Umbilical cord (tissue), 2 donors: ENCODE measurements at places on chromosomes 7 and 10.

DNA sequence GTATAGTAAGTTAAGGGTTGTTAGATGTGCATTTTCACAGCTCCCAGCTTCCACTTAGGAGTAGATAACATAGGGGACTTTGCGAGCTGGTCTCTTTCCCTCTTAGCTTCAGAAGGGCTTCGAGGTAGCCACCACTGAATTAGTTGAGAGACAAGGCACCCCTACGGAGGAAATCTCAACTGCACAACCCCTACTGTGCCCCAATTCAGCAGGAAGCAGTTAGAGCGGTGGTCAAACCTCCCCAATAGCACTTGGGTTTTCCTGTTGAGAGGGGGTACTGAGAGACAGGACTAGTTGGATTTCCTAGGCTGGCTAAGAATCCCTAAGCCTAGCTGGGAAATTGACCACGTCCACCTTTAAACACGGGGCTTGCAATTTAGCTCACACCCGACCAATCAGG is 1.1 kb upstream of the HERPUD2 start:
- DNase-seq: no peak

DNA sequence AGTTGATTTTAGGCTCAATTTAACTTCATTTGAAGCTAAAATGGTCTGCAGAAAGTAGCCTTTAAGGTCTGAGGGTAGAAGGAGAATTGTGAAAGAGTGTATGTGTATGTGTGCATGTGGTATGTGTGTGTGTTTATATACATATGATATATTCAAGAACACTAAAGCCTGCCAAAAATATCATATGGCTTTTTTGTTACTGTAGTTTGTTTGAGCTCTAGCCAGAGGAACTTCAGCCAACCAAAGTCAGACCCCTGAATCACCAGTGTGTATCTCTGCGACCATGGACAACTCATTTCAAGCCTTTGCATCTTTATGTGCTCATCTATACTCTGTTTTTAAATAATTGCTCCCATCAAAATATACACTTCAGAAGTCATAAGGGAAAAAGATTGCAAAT is 58.4 kb upstream of the HDAC9 start:
- DNase-seq: peak; percentile 75

DNA sequence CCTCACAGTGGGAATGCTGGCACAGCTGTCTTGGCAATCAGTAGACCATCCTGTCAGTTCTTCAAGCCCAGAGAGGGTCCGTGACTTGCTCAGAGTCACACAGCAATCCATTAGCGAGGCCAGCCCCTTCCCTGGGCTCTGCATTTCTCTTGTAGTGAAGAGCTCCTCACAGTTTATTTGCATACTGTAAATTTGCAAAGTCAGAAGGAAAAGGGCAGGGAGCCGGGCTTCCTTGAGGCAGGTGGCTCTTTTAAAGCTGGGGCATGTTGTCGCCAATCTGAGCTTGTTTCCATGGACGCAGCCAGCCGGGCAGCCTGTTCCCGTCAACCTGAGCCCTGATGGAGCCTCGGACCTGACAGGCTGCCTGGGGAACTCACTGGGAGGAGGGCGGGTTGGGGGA is 123.4 kb downstream of the CUX1 start:
- DNase-seq: no peak

- no peak for DNase-seq
Measured at GRCh38 chr10:81920213-81920829, 45.3 kb downstream of the NRG3 start.

DNA sequence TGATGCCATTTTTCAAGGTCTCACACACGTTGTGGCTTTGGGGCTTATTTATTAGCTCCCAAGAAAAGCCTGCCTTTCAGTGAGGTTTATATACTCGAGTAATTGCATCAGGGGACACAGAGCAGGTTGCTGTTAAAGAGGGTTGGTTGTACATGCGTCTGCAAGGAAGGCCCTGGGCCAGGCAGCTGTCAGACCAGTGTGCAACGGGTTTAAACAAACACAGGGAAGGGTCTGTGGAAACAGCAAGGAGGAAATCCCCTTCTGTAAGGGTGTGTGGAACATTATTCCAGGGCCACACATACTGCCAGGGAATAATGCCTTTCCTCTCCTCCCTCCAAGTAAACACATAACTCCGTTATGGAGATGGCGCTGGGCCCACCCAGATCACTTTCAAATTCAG is 1.7 kb upstream of the CHST15 start:
- DNase-seq: no peak

GRCh38 chr7:129853661-129854268 is 99.0 kb downstream of the UBE2H start:
- no peak for DNase-seq

DNA sequence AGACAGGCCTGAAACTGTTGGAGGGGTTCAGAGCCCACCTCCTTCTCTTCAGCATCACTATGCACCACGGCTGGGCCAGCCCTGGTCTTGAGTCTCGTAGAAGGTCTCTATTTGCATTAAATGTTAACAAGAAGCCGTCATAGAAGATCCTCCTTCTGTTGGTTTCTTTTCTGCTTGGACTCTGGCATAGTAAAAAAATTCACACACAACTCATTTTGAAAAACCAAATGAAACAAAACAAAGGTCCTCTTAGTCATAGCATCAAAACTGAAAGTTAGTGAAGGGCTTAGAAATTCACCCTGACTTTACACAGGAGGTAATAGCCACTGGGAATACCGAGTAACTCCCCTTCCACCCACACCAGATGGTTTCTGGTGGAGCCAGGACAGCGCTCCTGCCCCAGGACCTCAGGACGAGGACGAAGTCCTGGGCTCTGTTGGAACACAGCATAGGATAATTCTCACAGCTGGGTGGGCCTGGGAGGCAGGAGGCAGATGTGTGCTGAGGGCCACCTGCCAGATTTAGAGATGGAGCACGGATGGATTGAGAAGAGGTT is 248.4 kb upstream of the KLF6 start:
- no peak for DNase-seq

- peak; percentile 8 for DNase-seq
Measured at GRCh38 chr10:42888504-42889095, 106.0 kb downstream of the BMS1 start.

GRCh38 chr7:35985126-35985754 is 167.8 kb upstream of the EEPD1 start:
- DNase-seq: peak; percentile 84

DNA sequence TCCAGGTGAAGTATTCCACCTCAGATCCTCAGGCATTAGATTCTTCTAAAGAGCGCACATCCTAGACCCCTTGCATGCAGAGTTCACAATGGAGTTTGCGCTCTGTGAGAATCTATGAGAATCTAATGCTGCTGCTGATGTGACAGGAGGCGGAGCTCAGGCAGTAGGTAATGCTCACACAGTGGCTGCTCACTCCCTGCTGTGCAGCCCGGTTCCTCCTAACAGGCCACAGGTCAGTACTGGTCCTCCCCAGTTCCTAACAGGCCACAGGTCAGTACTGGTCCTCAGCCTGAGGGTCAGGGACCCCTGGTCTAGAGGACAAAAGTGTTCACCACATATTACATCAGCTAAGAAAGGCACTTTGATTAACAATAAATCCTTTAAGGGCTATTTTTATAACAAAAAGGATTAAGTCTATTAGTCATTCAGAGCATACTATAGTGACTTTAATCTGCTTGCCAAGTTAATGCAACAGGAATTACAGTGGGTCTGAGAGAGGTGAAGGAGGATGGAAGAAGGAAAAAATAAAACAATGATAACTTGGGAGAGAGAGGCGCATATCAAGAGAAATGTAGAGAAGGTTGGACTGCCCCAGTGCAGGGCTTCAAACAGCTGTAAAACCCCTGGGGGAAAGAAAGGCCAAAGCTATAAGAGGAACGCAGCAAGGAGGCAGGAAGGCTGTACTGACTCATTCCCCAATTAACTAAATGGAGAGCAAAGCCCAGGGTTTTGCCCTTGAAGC is 49.2 kb downstream of the CUL2 start:
- DNase-seq: peak; percentile 9

GRCh38 chr10:45470098-45471012 is 96.3 kb downstream of the ALOX5 start:
- DNase-seq: peak; percentile 50

- no peak for DNase-seq
Measured at GRCh38 chr7:48901966-48902365, 22.4 kb upstream of the CDC14C start.

DNA sequence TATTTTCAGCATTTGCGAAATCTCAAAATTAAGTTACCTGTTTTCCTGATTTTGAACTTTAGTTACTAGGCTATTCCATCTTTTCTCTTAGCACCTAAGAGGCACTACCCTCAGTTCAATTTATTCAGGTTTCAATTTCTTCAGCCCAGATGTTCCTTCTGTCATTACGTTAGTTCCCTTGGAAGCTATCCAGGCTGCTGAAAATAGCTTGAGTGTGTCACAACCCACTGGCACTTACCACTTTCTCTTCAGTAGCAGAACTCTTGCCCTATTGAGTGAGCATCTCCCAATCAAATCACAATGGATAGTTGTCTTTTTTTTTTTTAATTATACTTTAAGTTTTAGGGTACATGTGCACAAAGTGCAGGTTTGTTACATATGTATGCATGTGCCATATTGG is 332.7 kb upstream of the LRGUK start:
- DNase-seq: no peak

DNA sequence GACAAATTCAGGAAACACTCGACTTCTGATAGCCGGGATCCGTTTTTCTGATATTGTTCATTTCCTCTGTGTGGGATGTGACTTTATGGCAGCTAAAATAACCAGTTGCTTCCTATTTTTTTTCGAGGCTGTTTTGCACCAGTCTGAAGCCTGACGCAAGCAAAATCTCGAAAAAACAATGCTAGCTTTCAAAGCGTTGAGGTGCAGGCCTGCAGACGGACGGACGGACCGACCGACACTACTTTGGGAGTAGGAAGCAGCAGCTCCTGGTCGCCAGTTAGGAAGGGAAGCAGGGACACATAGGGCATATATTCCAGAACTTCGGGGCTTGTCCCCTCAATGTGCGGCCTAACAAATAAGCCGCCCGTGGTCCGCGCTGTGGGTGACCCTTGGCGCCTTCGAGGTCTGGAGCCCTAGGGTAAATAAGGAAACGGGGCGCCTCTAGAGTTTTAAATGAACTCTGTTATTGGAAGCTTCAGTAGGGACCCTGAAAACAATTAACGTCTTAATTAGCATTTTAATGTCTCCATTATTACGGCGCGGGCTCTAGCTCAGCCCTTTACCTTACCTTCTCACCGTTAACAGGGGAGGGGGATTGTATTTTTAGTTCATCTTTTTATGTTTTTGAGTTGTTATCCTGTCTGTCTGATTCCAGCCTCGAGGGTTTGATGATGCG is 1.3 kb downstream of the HHEX start:
- DNase-seq: peak; percentile 73

GRCh38 chr7:140677496-140677895 is 4.8 kb downstream of the ADCK2 start:
- DNase-seq: no peak

DNA sequence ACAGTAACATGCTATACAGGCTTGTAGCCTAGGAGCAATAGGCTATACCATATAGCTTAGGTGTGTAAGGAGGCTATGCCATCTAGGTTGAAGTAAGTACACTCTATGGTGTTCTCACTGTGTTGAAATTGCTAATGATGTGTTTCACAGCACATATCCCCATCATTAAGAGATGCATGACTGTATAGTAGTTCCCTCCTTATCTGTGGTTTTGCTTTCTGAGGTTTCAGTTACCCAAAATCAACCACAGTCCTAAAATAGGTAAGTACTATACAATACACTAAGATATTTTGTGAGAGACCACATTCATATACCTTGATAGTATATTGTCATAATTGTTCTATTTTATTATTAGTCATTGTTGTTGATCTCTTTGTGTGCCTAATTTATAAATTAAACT is 12.7 kb downstream of the FZD1 start:
- no peak for DNase-seq
